NCI-H187 (cell line): ENCODE measurements at places on chromosomes 4 and X.

DNA sequence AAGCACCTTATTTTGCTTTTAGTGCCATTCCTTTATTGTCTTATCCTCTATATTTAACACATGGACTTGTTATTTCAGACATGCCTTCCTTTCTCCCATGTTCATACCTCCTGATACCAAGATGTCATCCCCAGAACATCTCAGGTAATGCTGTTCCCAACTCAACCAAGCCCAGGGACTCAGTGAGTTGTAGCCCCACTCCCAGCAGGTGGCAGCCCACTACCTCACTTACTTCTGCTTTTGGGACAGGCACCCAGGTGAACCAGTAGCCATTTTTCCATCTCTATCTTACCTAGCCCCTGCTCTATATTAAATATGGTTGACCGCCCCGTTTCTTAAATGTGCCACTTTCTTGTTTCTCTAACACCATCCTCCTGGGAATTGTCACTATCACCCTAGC is 199.0 kb downstream of the DCHS2 start:
- no peak for DNase-seq

DNA sequence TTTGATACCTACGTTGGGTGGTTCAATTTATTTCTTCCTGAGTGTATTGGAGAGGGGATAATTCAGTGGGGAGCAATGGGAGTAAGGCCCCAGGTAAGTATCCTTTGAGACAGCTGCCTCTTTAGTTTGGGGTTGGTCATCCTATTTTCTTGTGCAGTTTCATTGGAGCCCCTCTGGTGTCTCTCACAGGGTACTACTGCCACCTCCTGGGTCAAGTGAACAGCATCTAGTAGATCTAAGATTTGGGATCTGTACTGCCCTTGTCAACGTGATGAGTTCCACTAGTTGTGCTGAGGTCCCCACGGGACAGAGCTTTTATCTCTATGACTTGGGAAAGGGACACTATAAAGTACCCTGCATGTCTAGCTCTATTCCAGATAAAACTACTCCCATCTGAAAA is 80.6 kb downstream of the PBDC1 start:
- no peak for DNase-seq

DNA sequence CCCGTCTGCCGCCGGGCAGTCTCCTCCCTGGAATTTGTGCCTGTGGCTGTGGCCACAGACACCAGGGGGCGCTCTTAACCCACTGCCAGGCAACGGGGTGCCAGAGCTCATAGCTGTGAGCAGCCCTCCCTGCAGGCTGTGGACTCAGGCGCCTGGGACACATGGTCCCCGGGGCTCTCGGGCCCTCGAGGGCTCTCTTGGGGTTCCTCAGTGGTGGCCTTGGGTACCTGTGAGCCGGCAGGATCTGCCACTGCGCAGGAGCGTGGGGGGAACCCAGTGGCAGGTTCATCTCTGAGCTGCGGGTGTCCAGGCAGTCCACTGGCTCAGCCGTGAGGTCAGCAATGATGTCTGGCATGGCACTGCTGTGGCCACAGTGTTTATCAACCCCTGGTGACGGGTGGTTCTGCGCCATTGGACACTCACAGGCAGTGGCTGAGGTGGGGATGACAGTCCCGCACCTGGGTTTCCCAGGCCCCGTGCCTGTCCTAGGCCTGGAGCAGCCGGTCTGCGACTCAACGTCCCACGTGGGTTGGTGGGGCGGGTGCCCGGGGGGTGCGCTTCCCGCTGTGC is 37.2 kb downstream of the PCGF3 start:
- no peak for DNase-seq

GRCh38 chr4:147975325-147975724 is 243.4 kb downstream of the ARHGAP10 start:
- DNase-seq, result no peak

- DNase-seq, result no peak
Observed at GRCh38 chrX:80792205-80792604, 17.5 kb downstream of the BRWD3 start.

DNA sequence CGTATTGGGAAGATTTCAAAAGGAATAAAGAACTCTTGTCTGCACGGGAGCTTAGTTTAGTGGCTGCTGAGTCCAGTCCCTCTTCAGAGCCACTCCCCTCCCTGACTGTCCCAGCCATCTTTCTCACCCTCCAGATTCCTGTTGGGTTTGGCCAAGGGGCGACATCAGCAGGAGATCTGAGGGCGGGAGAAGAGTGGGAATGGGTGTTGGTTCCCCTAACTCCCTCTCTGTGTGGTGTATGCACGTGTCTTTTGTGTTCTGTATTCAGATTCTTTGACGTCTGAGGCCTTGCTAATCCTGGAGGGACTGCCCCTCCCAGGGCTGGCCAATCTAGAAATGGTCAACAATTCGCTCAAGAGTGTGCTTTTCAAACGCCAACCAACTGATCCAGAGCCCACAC is 37.4 kb downstream of the CYTL1 start:
- DNase-seq, result no peak

GRCh38 chrX:134732152-134732551 is 73.9 kb upstream of the PLAC1 start:
- DNase-seq, result no peak

DNA sequence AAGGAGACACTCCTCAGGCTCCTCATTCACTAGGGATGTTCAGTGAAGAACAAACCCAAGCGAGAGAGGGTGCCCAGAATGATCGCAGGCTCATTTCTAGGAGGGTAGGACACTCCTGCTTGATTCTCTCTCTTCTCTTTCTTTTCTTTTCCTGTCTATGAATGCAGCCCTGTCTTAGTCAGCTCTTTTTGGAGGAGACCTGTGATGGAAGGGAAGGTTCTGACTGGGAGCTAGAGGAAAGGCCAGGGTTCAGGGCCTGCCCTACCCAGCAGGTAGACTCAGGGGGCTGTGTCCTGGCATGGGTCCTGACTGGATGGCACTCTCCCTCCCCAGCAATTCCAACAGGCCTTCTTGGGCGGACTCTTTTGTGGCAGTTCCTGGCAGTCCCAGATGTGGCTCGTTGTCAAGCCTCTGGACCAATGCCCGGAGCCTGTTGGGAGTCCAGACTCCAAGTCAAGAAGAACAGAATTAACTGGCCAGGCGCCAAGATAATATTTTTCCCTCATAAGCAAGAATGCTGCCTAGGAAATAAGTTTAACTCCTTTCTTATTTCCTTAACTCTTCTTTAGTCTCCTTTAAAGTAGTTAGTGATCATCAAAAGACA is 139.4 kb upstream of the SCML1 start:
- no peak for DNase-seq
